Activated CD4-positive, CD25-positive, alpha-beta regulatory T cell treated with anti-CD3 and anti-CD28 coated beads, Interleukin-2, amount 50 U/mL, for 24 hours (primary cell): ENCODE measurements at places on chromosomes 5 and 9.

- ATAC-seq: no peak
These were observed 394.5 kb downstream of the BNC2 start for GRCh38 chr9:16475996-16476395.

DNA sequence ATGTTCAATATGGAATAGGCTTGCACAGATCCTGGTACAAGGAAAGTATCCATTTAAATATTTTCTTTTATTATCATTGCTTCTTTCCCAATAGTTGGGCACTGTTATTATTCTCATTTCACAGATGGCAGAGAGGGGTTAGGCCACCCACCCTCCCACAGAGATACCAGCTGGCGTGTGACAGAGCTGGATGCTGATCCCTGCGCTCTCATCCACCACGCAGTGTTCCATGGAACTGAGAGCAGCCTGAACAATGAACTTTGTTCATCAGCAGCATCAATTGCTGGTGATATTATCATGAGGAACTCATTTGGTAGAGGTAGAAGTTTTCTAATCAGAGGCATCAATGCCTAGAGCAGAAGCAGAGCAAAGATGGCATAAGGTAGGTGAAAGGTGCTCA lies 227.9 kb downstream of the ESM1 start:
- no peak for ATAC-seq

GRCh38 chr5:149273950-149274349 lies 2.3 kb downstream of the AFAP1L1 start:
- ATAC-seq: no peak

GRCh38 chr5:10699987-10700386 lies 61.0 kb downstream of the DAP start:
- ATAC-seq: peak; percentile 9

DNA sequence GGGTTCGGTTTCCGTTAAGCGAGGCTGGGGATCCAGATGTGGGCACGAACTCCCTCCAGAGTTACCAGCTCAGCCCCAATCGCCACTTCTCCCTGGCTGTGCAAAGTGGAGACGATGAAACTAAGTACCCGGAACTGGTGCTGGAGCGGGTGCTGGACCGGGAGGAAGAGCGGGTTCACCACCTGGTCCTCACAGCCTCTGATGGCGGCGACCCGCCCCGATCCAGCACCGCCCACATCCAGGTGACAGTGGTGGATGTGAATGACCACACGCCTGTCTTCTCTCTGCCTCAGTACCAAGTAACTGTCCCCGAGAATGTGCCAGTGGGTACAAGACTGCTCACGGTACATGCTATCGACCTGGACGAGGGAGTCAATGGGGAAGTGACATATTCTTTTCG lies 803 bp downstream of the PCDHGA7 start:
- ATAC-seq: no peak

DNA sequence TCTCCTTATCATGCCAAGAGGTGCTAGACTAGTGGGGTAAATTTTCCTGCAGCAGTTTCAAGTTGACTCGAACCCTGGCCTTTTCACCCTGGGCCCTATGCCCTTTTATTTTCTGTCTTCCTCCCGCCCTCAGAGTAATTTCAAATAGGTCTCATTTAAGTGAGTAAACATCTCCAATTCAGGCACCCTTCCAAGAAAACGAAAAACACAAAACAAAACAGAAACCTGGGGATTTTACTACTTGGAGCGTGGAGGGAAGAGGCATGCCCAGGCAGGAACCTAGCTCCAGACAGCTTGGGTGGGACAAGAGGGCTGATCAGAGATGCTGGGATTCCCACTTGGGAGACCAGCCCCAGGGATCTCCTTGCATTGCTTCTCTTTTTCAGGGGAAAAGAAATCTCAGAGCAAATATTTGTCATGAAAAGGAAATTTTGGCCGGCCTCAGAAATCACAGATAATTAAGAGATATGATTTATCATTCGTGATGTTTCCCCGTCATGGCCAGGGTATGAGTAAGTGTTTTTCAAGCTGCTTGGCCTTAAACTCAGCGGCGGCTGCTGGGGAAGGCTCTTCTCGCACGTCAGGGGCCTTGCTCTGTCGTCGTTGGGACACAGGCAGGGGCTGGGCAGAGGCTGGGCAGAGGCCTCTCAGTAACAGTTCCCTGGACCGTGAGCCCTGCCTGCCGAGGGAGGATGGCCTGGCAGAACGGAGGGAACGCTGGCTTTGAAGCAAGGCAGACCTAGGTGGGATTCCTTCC lies 248.6 kb upstream of the KLF4 start:
- no peak for ATAC-seq

- no peak for ATAC-seq
These were observed 162.1 kb downstream of the SMC2 start for GRCh38 chr9:104256031-104256695.

GRCh38 chr5:6859023-6859422 lies 145.8 kb downstream of the TENT4A start:
- ATAC-seq: no peak

- ATAC-seq: no peak
These were observed 133.1 kb downstream of the RORB start for GRCh38 chr9:74630228-74630627.

DNA sequence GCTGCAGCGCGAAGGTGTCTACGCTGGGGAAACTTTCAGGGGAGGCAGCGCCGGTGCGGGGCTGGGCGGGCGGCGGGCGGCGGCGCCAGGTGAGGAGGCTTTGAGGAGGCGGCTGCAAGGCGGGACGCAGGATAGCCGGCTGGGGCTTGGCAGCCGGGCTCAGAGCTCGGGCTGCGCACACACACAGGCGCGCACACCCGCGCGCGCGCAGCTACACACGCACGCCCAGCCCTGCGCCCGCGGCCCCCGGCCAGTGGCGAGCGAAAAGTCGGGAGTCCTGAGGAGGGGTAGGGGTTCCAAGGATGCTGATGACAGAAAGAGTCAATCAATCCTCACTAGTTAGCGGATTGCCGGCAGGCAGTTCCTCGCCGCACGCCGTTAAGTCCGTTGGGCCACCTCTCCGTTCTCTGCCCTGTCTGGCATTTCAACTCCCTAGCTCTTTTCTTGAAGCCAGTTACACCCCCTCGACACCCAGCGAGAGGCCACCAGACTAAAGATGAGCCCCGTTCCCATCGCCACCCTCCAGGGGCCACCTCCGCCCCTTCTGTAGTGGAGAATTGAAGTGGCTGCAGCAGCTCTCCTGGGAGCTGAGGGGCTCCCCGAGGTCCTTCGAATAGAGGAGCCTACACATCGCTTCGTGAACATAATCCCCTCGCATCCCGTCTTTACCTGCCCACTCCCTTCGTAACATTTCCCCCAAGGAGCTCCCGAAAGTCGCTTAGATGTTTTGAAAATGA lies 1640.3 kb upstream of the C9orf72 start:
- no peak for ATAC-seq

- ATAC-seq: no peak
These were observed 391.2 kb downstream of the RAB3C start for GRCh38 chr5:58974083-58974482.

DNA sequence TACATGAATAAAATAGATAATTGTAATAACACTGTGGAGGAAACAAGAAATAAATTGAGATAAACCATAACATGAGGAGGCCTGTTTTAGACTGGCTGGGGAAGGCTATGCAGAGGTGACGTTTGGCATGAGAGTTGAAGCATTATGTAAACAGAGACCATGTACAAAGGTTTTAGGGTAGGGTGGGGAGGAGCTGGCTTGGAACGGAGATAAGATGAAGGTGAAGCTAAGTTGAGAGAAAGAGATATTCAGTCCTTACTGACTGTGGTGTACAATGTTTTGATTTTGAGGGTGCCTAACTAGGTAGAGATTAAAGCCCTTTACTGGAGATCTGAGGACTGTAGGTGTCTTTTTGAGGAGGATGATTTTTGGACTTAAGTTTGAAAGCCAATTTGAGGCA lies 17.8 kb downstream of the MAN2A1 start:
- ATAC-seq: no peak

DNA sequence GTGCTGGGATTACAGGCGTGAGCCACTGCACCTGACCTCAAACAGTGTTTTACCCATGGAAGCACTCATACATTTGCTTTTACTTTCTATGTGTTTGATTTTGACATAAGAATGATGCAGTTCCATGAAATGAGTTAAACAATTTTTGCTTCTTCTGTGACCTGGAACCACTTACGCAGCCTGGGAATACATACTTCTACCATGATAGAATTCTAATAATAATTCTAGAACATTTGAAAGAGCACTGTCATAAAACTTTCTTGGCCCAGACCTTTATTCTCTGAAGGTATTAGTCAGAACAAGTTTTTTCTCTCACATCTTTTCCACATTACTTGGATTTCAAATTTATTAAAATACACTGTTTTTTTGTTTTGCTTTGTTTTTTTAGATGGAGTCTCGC lies 25.3 kb upstream of the COL5A1 start:
- no peak for ATAC-seq

DNA sequence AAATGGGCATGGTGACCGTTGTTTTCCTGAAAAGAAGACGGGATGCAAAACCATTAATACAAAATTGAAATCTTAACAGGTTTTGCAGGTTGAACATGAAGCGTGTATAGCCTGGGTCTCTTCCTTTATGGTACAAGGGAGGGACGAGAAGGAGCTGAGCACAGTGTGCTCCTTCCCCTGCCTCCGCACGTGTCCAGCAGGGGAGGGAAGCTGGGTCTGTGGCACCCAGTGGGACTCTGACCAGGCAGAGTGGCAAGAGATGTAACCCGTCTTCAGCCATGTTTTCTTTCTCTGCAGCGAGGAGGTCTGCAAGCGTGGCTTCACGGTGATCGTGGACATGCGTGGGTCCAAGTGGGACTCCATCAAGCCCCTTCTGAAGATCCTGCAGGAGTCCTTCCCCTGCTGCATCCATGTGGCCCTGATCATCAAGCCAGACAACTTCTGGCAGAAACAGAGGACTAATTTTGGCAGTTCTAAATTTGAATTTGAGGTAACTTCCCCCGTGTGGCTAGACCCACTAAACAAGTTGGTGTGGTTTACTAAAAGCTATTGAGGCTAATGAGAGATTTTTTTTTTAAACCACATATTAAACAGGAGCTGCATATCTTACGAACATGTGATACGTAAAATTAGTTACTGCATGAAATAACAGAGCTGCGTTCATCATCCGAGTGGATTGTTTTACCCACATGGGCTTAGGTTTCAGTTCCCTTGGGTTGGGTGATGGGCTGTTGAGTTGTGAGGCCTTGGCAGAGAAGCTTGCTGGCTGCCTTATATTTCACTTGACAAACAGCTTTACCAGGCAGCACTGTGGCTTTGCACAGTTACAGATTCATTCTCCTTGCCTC lies 143.7 kb downstream of the TRIO start:
- ATAC-seq: no peak

DNA sequence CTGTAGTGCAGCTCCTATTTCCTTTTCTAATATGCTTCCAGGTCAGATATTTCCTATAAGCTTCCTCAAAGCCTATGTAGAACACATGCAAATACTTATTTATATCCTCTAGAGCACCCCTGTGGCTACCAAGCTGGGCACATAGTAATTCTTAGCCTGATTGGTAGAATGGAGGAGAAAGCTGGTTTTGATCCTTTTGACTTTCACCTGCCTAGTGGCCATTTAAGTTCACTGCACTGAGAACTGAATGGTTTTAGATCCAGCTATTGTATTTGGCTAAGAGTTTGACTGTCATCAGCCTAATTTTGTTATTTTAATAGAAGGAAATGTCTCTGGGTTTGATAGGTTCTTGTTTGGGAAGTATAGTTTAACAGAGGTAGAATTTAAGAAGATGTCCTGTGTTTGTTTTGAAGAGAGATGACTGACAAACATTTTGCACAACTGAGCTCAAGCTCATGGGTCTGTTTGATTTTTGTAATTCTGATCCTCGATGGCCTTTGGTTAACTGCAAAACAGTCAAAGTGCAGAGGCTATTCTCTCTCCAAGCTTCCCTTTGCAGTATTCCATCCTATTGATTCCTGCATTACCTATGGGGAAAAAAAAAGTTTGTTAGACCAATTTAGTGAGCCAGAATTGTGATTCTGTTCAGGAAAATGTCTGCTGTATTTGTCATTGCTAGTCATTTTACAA lies 85.4 kb downstream of the KCNN2 start:
- ATAC-seq: no peak

DNA sequence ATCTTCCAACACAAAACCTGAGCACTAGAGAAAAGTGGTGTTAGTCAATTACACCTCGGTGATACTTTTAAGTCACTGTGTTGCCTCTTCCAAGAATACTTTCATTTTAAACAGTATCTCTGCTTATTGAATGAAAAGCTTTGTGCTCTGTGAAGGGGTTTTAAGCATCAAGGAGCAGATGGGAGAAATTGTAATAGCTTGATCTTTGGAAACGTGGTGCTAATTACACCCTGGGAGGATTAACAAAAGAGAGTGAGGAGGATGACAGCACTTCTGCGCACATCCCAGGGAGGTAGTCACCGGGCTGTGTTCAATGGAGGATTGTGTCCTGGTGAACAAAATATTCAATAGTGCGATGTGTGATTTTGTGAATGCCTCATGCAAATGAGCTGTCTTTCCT lies 477.4 kb upstream of the ADAMTS16 start:
- no peak for ATAC-seq

- ATAC-seq: no peak
These were observed 10.5 kb upstream of the SHB start for GRCh38 chr9:38079461-38080031.

- ATAC-seq: no peak
These were observed 3.1 kb downstream of the RANBP3L start for GRCh38 chr5:36298552-36298951.

GRCh38 chr9:131838530-131839280 lies 98.8 kb upstream of the RAPGEF1 start:
- no peak for ATAC-seq

GRCh38 chr9:137482094-137482781 lies 23.1 kb upstream of the NSMF start:
- peak; percentile 10 for ATAC-seq

DNA sequence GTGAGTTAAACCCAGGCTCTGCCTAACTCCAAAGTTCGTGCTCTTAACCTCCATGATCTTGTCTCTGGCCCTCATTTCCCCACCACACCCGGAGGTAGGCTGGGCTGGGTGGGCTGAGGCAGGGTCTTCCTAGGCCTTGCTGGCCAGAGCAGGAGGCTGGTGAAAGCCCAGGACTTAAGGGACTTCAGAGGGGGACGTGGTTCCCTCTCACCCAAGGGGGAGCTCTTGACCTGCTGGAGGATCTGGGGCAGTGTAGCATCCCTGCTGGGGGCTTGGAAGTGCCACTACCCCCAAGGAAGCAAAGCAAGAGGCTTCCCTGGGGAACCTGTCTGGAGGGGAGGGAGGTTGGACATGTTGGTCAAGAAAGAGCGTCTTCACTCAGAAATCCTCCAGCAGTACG lies 14.7 kb downstream of the PITX1 start:
- no peak for ATAC-seq

DNA sequence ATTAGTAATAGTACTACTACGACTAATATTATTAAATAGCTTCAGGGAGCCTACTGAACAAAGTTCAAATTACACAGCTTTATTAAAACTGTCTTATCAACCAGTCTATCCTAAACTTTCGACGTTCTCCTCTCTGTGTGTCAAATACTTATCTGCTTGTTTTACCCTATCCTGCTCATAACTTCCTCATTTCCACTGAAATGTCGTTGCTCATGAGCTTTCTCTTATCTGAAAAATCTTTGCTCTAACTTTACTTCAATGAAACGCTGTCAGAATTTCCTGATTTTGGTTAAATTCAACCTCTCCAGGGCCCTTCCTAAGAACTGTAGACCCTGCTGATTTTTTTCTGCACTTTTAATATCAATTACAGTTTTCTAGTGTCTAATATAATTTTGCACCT lies 1431.0 kb upstream of the WWC1 start:
- no peak for ATAC-seq
